ENCODE measurements at places on chromosomes 11 and 22.

- DNase-seq, result no peak
Measured at GRCh38 chr11:33828604-33829429, 54.5 kb upstream of the FBXO3 start.

GRCh38 chr11:76609736-76610370 lies 60.7 kb downstream of the LRRC32 start:
- no peak for DNase-seq

DNA sequence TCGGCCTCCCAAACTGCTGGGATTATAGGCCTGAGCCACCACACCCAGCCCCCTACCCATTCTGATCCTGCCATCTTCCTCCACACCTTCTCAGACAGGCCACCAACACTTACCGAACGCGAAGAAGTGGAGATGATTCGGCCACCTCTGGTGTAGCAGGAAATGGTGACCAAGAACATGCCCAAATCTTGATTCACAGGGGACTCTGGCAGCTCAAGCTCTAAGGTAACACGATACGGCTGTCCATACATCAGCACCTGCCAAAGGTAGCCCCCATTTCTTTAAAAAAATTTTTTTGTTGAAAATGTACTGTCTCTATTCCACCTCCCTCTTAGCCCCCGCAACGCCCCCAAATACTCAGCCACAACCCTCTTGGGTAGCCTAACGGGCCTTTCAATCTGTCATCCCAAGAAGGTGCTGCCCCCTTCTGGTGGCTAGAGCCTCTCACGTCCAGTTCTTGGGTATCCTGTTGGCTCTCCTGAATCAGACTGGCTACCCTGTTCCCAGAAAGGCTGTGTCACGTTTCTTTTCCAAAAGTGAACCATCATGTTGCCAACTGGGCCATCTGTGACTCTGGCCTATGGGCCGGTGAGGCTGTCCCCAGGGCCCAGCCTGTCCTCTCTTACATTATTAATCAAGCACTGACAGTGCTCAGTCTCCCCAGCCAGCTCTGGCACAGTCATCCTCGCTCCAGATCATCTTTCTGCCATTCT lies 5.3 kb upstream of the LRRN4CL start:
- peak; percentile 58 for DNase-seq

GRCh38 chr11:59759900-59760299 lies 4.7 kb downstream of the STX3 start:
- DNase-seq, result no peak

DNA sequence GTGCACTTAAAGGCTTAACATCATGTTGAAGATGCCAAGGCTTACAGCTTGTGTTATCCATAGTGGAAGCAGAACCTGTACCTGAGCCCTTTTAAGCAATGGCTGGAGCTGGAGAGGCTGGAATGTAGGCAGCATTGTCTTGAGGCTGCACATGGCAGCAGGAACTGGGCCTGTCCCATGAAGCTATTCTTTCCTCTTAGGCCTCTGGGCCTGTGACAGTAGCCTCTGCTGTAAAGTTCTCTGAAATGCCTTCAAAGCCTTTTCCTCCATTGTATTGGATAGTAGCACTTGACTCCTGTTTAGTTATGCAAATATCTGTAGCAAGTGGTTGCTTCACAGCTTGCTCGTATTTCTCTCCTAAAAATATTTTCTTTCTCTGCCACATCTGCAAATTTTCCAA lies 127.4 kb upstream of the ANO5 start:
- no peak for DNase-seq

DNA sequence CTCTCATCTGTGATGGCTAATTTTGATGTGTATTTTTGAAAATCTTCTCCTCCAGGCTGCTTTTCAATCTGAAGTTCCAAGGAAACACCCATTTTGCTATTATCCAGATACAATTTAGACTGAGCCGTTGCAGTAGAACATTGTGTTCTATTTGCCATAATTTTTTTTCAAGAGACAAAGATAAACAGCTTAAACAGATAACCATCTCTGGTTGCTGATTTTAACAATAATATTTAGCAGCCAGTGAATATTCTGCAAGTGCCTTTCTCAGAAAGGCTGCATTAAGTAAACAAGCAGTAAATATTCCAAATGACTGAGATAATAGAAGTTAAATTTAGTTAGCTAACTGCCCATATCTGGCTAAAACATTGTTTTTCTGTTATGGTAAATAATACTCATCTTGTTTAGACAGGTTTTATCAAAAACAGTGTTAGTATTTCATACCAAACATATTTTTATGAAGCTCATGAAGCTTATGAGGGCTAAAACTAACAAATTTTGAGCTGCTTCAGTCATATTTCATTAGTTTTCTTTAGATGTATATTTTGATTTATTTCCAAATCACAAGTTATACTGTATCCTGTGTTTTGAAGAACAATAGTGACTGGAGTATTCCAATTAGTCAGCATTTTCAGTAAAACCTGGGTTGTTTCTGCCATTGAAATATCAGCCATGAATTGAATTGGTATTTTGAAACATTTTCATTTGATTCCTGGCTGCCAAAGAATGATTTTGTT lies 206.7 kb downstream of the SBF2 start:
- DNase-seq, result no peak

DNA sequence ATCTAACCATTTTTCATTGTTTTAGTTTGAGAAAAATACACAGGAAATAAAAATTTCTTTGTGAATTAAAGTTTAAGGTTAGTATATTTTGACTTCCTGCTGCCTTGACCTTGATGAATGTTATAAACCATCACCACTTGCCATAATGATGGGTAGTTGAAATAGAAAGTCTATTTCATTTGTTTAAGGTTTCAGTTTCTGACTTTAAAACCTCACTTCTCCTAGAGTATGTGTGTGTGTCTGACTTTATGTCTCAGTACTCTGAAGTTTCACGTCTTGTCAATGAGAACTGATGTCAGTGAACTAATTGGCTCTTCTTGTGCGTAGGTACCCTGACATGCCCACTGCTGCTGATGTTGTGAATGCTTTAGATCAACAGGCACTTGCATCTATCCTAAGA lies 188.2 kb downstream of the METTL15 start:
- no peak for DNase-seq

GRCh38 chr11:118111019-118111743 lies 24.4 kb upstream of the SMIM35 start:
- DNase-seq, result no peak

DNA sequence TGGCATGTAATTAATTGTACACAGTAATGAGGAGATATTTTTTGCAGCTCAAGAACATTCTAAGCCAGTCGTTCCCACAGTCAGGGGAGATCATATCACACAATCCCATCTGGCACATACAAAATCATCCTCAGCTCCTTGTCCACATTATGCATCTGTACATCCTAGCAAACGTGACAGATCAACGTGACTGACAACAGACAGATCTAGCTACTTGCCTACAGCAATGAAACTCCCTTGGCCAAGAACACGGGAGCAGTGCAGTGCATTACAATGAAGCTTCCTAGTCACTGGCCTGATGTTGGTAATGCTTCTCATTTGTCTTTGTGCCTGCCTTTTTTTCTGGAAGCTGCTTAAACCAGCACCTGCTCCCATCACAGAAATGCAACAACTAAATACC lies 24.5 kb upstream of the GUCY1A2 start:
- no peak for DNase-seq

GRCh38 chr11:57978686-57979531 lies 44.8 kb upstream of the OR9Q1 start:
- DNase-seq, result no peak

DNA sequence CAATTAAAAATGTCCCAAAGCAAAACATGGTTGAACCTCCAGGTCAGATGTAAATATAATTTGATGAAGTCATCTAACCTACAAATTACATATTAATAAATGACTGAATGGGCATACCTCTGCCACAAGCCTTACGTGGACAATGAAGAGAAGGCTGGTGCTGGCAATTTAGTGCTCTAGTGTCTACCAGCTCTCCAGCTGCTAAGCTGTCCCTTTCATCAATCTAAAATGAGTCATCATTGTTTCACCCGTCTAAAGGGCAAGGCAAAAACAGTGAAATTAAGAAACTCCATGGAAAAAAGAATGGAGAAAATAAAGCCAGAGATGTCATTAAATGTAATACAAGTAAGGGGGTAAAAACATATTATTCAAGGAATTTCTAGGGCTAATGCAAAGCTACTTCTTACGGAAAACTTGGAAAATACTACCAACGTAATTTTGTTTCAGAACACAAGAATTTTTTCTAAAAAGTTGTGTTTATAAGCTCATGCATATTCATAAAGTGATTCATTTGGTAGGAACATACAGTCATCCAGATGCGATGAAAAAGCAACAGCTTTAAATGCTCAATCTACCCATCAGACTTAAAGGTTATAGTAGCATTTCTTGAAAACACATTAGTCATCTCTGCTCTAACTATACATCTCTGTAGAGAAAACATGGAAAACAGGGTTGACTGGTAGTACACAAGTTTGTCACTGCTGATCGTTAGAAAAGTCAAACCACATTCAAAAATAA lies 71.5 kb downstream of the SIK3 start:
- no peak for DNase-seq

DNA sequence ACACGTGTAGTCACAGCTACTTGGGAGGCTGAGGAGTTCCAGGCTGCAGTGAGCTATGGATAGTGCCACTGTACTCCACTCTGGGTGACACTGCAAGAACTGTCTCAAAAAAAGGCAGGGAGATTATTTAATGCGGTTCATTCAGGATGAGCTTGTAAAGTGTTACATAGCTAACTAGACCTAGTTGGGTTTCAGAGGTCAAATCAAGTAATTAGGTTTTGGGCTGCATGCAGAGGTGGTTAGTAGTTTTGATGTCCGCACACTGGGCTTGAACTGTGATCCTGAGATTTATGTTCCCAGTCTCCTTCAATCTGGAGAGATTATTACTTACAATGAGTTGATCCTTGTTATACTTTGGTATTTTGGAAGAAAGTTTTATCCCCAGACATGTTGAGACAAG lies 2.1 kb upstream of the RBM4 start:
- no peak for DNase-seq

DNA sequence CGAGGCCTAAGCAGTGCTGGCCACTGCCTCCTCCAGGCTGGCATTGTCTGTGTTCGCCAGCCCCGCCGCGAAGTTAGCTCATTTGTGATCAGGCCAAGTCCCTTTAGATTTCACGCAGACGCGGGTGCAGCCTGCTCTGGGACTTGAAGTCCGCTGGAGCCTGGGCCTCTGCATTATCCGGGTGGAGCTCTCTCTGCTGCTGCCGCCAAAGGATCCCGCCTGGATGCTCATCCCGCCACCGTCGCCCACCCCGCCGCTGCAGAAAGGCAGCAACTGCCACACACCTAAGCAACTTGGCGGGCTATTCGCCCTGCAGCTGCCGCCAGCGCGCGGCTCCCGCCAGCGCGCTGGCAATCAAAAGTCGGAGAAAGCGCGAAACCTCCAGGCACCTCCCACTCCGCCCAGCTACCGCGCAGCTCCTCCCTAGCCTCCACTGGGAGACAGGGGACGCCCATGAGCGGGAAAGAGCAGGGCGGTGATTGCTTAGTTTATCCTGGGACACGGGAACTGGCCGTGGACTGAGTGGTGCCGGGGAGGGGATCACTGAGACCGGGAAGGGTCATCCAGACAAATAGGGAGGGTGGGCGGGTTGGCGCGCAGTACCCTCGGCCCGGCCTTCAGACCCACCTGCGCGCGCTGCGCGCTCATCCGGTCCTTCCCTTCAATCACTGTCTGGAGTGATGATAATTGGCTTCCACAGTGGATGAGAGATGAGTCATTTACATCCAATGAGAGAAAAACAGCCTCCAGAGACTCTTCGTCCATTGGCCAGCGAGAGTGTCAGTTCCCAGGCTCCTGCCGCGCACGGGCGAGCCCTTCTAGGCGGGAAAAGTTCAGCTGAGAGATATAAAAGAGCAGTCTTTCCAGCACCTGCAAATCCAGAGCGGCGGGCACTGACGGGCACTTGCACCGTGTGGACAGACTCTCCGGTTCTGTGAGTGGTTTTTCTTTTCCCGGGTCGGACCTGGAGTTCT lies at the start of gene FAM111B:
TSS of gene FAM111B (plus strand) at position 875 of the 974 bp plus-strand sequence. CDS start 2,389 bp downstream, outside the sequence.
- DNase-seq, result peak; percentile 50

DNA sequence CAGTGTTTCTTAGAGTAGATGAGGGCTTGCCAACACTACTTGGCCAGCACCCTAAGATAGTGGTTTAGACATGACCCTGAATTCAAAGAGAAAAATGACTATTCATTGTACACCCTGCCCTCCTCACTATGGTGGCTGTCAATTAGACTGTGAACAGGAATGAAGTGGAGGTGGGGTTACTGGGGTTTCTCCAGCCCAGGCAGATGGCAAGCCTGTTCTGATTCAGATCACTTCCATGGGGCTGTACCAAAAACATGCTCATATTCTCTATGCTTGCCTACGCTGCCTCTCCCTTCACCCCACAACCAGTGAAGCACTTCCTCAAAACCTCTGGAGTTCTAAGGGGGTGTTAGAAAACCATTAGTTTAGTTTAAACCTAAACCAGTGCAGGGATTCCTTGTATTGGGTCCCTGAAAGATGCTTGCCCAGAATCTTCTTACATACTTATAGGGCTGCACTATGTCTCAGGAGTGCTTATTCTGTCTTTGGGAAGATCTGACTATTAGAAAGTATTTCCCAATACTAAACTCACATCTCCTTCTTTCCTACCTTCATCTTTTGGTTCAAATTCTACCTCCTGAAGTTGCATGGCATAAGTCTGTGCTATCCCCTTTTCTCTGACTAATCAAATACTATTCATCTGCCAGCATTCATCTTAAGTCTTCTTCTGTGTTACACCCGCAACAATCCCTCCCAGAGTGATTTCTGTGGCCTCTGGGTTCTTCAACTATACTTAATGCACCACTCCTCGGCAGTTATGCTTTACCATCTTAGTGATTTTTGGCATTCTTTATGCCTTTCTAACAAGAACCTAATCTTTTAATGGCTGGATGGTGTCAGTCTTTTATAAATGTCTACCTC lies 71.8 kb downstream of the ATG16L2 start:
- DNase-seq, result no peak

GRCh38 chr11:10603721-10604297 lies 35.3 kb upstream of the LYVE1 start:
- DNase-seq, result no peak

DNA sequence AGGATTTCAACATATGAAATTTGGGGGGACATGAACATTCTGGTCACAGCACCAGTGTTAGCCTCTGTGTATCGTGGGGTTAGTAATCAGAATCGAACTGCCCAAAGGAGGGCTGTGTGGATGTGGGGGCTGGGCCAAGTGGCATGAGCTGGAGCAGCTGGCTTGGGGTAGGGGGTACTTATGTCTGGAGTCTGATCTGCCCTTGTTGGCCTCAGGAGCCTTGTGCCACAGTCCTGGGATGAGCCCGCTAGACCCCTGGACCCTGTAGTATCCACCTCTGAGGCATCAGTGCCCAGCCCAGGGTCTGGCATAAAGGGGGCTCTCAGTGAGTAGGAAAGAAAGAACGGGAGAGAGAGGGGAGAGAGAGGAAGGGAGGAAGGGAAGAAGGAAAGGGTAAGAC lies 67.3 kb downstream of the LRRC32 start:
- DNase-seq, result no peak

GRCh38 chr11:19187114-19187832 lies 14.5 kb downstream of the CSRP3 start:
- no peak for DNase-seq

DNA sequence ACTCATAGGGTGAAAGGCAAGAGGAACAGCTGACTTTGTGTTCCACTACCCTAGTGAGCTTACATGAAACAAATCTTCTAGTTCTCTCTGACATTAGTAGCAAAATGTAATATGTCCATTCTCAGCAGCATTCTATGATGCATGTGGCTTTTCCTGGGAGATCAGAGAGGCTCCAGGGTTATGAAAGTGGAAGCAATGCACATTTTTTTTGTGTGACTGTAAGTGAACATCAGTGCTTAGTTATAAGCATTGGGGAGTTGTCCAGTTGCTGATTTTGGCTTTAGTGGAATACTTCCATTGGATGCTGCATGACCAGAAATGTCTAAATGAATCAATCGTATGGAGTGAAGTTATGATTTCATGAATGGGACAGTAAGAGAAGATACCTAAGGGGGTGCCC lies 255.9 kb downstream of the FAT3 start:
- no peak for DNase-seq

- DNase-seq, result no peak
Measured at GRCh38 chr11:133118563-133119268, 413.6 kb downstream of the OPCML start.

All from hypothalamus (tissue), 51 donors.